Neural crest cell (in vitro differentiated cells): ENCODE measurements at places on chromosomes 1 and 21.

- no peaks in the 10 kb centered on the region for H3K36me3 ChIP-seq
- DNase-seq = no peak
- no peaks in the 10 kb centered on the region for H3K4me1 ChIP-seq
Observed at GRCh38 chr1:163528710-163529348, 207.1 kb downstream of the NUF2 start.

GRCh38 chr1:46160212-46160611, 14.7 kb upstream of the TSPAN1 start:
- H3K27ac ChIP-seq = no peak overlapping the region
- no peaks in the 10 kb centered on the region for H3K36me3 ChIP-seq
- DNase-seq = no peak

GRCh38 chr1:244138399-244138798, 87.3 kb downstream of the ZBTB18 start:
- no peaks in the 10 kb centered on the region for H3K27me3 ChIP-seq
- no peak overlapping the region for H3K4me3 ChIP-seq
- no peak for DNase-seq
- H3K36me3 ChIP-seq = no peaks in the 10 kb centered on the region

DNA sequence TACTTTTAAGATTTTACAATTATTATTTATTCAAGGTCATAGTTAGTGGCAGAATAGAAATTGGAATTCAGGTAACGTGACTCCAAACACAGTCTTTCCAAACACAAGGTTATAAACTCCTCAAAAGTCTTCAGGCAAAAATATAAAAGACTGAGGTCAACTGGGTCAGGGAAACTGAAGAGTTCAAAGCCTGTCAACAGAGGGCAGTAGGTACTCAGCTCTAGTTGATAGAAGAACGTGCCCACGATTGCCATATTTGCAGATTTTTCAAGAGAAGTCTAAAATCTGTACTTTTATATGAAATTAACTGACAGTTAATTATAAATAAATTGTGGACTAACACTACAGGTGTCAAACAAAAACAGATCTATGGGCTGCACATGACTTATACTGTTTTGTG, 135.0 kb downstream of the LHX4 start:
- H3K4me3 ChIP-seq = no peak overlapping the region
- no peaks in the 10 kb centered on the region for H3K4me1 ChIP-seq
- no peak for DNase-seq
- H3K27me3 ChIP-seq = no peaks in the 10 kb centered on the region
- no peak overlapping the region for H3K27ac ChIP-seq

DNA sequence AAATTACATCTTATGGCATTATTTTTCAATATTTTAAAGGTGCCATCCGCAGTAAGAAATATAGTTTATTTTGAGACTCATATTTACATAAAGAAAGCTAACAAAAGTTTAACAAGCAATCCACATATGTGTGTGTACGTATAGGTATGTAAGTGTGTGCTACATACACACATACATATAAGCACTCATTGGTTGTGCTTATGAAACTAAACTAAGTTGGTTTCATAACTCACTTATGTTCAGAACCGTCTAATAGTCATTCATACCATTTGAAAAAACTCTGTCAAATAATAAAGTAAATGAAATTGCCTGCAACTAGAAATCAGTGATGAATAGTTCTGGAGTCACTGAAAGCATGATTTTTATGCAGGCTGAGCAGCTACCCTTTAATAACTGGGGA, 14.1 kb downstream of the TATDN3 start:
- H3K36me3 ChIP-seq = peaks cover 5% of the 10 kb centered on the region
- H3K4me1 ChIP-seq = no peaks in the 10 kb centered on the region
- H3K27me3 ChIP-seq = no peaks in the 10 kb centered on the region
- no peak overlapping the region for H3K27ac ChIP-seq
- no peak overlapping the region for H3K4me3 ChIP-seq

- H3K27ac ChIP-seq = no peak overlapping the region
- peaks cover 2% of the 10 kb centered on the region for H3K4me1 ChIP-seq
- H3K4me3 ChIP-seq = no peak overlapping the region
- no peaks in the 10 kb centered on the region for H3K36me3 ChIP-seq
- no peaks in the 10 kb centered on the region for H3K27me3 ChIP-seq
Observed at GRCh38 chr1:87421809-87422208, 93.1 kb downstream of the LMO4 start.

DNA sequence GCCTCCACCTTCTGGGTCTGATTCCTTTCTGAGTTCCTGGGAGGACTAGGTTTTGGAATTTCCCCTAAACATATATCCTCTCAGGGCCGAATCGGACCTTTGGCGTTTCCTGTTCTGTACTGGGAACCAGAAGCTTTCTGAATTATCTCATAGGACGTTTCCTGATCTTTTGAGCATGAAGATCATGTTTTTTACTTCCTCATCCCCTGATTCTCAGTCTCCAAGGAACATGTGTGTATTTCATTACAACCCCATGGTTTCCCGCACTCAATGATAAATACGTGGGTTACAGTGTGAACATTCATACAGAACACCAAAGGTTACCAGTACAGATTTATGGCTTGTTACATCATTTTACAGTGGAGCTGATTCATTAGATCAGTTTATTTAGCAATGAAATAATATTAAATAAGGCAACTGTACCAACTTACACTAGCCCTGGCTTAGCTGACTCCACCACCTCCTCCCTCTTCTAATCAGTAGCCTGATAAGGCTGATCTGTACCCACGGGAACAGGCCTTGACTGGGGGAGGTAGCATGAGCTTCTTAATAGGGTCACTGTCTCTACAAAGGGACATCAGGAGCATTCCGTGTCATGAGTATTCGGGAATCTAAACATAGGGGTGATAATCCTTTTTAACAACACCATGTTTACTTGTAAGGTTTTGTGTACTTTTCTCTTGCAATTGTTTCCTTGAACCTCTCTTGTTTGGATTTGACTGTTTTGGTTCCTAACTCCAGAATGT, 57.8 kb upstream of the ERRFI1 start:
- no peaks in the 10 kb centered on the region for H3K27me3 ChIP-seq
- H3K4me3 ChIP-seq = no peak overlapping the region
- no peaks in the 10 kb centered on the region for H3K36me3 ChIP-seq
- peaks cover 5% of the 10 kb centered on the region for H3K4me1 ChIP-seq
- peak overlapping the region; percentile 4 for H3K27ac ChIP-seq

GRCh38 chr1:154750681-154751665, 119.1 kb downstream of the KCNN3 start:
- H3K4me1 ChIP-seq = peaks cover 29% of the 10 kb centered on the region
- H3K27me3 ChIP-seq = peaks cover 45% of the 10 kb centered on the region
- H3K36me3 ChIP-seq = no peaks in the 10 kb centered on the region
- no peak overlapping the region for H3K27ac ChIP-seq
- no peak for DNase-seq
- no peak overlapping the region for H3K4me3 ChIP-seq

- no peak for DNase-seq
- H3K36me3 ChIP-seq = no peaks in the 10 kb centered on the region
- H3K4me3 ChIP-seq = no peak overlapping the region
- peaks cover 5% of the 10 kb centered on the region for H3K4me1 ChIP-seq
Observed at GRCh38 chr1:195332102-195332501, 1276.1 kb downstream of the KCNT2 start.

DNA sequence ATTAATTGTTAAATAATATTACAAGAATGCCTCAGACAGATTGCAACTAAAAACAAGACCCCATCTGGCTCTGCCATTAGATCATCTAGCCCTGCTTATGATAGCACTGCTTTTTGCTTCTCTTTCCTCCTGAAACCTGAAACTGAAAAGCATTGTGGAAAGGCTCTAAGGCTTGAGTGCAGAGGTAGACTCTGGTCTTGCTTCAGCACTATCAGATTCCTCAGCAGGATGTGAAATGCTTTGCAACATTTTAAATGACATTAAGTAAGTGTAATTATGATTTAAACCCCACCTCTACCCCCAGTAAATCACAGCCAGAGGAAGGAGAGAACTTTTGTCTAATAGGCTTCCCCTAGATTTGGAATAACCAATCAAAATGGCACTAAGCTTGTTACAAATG, 32.9 kb downstream of the PHC2 start:
- no peak for DNase-seq
- peaks cover 38% of the 10 kb centered on the region for H3K4me1 ChIP-seq
- H3K27ac ChIP-seq = no peak overlapping the region

DNA sequence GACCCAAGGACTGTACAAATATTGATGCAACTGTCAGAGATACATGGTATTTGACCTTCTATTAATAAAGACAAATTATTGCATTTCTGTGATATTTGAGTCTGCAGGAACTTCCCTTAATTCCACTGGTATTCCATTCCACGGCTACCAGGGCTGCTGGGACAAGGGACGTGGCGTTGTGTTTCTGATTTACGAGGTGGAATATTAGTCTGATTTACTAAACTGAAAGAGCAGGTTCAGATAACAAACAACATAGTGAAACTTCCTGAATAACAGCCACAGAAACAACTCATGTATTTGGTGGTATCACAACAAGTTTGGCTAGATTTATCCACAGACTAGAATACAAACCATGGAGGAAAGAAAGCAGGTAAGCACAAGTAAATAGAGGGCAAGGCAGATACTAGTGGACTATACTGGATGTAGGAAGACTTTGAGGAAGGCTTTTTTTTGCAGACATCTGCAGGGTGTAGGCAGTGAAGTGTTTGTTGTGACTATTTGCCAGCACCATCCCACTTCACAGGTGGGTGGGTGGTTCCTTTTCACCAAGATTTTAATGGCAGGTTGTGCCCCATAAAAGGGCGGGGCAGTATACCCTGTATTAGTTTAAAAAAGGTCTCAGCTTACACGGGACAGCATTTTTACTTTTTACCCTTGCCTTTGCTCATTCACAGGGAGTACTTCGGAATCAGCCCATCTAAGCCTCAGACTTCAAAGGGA, 100.4 kb downstream of the FGGY start:
- H3K36me3 ChIP-seq = no peaks in the 10 kb centered on the region
- H3K4me3 ChIP-seq = no peak overlapping the region
- no peaks in the 10 kb centered on the region for H3K27me3 ChIP-seq
- no peak overlapping the region for H3K27ac ChIP-seq
- DNase-seq = no peak
- peaks cover 51% of the 10 kb centered on the region for H3K4me1 ChIP-seq

- no peaks in the 10 kb centered on the region for H3K27me3 ChIP-seq
- no peak overlapping the region for H3K4me3 ChIP-seq
- DNase-seq = peak; percentile 50
- peak overlapping the region; percentile 60 for H3K27ac ChIP-seq
- H3K36me3 ChIP-seq = no peaks in the 10 kb centered on the region
Observed at GRCh38 chr1:66446261-66447001, 87.5 kb upstream of the SGIP1 start.

- no peak overlapping the region for H3K4me3 ChIP-seq
- peak overlapping the region; percentile 48 for H3K27ac ChIP-seq
- DNase-seq = no peak
- H3K27me3 ChIP-seq = no peaks in the 10 kb centered on the region
Observed at GRCh38 chr1:228494970-228495853, 8.0 kb downstream of the RNF187 start.
